NCI-H1694 (cell line): ENCODE measurements at places on chromosomes 6 and 20.

GRCh38 chr20:62405108-62405980 is 1.7 kb downstream of the CABLES2 start:
- DNase-seq, result no peak

DNA sequence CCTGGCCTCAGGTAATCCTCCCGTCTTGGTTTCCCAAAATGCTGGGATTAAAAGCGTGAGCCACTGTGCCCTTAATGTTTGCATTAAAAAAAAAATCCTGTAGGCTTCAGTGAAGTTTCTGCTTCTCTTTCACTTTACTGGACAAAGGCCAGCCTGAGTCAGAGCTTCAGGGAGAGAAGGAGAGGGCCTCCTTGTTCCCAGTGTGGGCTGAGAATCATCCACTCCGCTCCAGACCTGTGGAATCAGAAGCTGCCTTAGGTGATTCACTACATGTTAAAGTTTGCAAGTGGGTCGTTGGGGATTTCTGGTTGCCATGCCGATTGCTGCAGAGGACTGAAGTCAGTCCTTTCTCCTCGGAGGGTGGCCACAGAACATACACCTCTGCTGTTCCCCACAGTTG is 113.3 kb upstream of the EEF1E1 start:
- DNase-seq, result no peak

GRCh38 chr6:89066940-89067646 is 13.5 kb upstream of the PNRC1 start:
- no peak for DNase-seq

DNA sequence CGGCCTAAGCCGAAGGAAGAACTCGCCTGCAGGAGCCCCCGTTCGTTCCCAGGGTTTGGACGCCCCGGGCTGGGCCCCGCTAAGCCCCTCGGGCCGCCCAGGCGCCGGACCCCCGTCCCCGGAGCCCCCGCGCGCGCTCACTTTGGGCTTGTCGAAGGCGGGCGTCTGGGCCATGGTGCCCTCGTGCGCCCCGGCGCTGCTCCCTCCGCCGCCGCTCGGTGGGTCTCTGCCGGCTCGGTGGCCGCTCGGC is 140 bp downstream of the ADA start:
- no peak for DNase-seq

GRCh38 chr20:1734269-1734858 is 76.8 kb upstream of the SIRPG start:
- no peak for DNase-seq

DNA sequence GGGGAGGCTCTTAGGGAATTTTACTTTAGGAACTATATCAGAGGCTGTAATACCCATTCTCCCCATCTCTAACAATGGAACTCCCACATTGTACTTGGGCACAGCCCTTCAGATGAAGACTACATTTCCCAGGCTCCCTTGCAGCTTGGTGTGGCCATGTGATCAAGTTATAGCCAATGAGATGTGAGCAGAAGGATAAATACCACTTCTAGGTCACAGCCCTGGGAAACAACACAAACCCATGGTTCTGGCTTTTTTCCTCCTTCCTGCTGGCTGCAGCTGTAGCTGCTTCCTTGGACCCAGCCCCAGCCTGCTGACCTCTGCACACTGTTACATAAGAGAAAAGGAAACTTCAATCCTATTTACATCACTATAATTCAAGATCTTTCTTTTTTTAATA is 445.9 kb upstream of the JARID2 start:
- no peak for DNase-seq

DNA sequence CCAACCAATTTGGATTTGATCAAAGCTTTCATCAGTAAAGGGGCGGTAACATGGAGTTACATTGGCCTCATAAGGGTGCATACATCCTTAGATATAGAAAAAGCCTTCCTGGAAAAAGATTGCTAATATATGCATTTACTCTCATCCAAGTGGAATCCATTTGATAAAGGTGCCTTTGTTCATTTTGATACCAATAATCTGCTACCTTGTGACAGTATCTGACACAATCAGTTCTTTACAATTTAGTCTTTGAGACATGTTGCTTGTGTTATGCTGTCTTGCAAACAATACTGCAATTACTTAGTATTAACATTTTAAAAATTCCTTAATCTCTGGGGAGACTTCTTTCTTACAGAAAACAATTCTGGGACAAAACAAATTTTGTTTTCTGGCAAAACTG is 654.4 kb upstream of the SLC35B3 start:
- no peak for DNase-seq

DNA sequence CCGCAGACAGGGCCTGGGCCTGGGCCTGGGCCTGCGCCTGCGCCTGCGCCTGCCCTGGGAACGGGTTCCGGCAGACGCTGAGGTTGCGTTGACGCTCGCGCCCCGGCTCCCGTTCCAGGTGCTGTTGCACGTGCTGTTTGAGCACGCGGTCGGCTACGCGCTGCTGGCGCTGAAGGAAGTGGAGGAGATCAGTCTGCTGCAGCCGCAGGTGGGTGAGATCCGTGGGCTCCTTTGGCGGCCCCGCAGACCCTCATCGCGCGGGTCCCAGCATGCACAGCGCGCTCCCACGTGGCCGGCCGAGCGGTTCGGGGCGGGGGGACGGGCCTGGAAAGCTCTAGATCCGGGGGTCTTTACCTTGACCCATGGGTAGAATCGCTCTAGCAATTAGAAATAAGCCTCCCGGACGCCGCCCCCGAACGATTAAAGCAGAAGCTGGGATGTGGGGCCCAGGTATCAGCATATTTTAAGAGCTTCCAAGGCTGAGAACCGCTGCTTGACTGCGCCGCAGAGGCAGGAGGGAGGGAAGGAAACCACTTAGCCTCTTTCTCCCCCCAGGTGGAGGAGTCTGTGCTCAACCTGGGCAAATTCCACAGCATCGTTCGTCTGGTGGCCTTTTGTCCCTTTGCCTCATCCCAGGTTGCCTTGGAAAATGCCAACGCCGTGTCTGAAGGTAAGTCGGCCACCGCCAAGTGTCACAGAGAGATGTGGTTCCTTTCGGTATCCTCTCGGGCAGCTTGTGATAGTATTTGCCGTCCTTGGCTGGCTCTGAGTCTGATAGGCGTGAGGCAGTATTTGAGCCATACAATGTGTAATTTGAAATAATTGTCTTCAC is 508 bp downstream of the NOP56 start:
- no peak for DNase-seq
